Activated naive CD4-positive, alpha-beta T cell treated with Interleukin-2 at 50 U/mL for 16 hours (primary cell): ENCODE measurements at places on chromosomes 11 and 22.

GRCh38 chr11:122071709-122072202, 44.3 kb downstream of the BLID start:
- no peak for DNase-seq

- no peak for DNase-seq
Measured at GRCh38 chr11:79747406-79747805, 306.6 kb upstream of the TENM4 start.

- no peak for DNase-seq
Measured at GRCh38 chr22:49354516-49355210, 473.0 kb downstream of the BRD1 start.

- DNase-seq: no peak
Measured at GRCh38 chr11:12526789-12527188, 147.4 kb upstream of the TEAD1 start.

DNA sequence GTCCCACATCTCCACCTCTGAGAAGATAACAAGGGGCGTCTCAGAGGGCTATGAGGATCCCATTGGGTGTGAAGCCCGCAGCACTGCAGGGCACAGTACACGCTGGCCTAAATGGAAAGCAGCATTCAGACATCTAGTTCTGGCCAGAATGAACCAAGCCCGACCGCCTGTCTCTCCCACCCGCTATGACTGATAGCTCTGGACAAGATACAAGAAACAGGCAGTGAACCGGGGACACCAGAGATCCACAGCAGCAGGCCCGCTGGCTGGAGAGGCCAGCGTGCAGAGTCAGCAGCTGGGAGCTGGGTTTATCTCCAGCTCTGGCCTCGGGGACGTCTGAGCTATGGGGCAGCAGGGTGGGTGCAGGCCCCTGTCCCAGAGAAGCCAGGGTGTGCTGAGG, 9.6 kb downstream of the CERK start:
- no peak for DNase-seq

GRCh38 chr22:27564806-27565205, 236.8 kb downstream of the MN1 start:
- DNase-seq: no peak

DNA sequence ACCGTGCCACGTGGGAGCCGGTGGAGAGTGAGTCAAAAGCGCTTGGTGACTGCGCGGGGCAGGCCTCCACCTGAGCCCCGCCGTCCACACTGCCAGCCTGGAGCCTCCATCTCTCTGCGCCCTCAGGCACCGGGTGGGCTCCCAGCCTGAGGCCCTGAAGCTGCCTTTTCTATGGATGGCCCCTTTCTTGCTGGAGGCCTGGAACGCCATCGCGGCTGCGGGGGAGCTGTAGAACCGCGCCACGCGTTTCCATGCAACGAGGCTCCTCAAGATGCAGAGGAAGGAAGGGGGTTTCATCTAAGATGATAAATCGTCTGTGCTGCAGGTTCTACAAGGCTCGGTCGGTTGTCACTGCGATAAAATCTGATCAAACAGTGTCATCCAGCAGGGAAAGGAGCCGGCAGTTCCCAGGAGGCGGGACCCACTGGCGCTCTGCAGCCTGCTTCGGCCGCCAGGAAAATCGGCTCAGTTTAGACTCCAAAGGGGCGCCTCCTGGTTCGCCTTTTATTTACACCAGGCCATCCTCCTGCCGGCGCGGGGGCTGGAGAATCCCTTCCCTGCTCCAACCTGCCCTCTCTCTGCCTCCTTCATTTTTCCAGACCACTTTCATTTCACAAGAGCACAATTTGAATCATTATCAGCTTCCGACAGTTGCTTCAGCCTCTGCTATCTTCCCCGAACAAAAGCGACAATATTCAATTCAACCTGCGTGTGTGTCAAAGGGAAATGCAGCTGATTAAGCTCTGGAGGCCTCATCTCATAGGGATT, 624.4 kb downstream of the BRD1 start:
- DNase-seq: no peak

- peak; percentile 84 for DNase-seq
Measured at GRCh38 chr11:110349138-110349996, 53.0 kb upstream of the RDX start.

DNA sequence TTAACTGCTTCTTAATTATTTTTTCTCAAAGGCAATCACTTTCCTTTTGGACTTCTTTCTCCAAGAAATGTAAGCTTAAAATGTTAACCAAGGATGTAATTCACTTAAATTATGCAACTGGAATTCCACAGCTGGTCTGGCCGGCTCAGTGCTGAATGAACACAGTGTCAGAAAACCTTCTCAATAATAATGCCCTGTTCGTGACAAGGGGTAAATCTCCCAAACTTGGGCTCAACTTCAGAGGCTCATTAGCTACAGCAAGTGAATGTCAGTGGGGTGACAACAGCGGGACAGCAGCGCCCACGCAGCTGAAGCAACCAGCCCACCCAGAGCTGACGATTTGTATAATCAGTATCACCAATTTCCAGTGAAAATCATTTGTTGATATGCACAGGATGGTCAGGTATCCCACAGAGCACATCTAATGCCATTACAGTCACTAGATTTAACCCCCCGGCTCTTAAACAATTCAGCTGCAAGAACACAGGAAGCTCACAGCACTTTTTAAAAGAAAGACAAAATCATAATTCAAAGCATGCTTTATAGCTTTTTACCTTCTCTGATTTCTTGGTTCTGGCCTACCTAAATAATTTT, 704.8 kb downstream of the DLG2 start:
- DNase-seq: no peak

GRCh38 chr11:9090488-9091043, 833 bp downstream of the SCUBE2 start:
- DNase-seq: no peak

DNA sequence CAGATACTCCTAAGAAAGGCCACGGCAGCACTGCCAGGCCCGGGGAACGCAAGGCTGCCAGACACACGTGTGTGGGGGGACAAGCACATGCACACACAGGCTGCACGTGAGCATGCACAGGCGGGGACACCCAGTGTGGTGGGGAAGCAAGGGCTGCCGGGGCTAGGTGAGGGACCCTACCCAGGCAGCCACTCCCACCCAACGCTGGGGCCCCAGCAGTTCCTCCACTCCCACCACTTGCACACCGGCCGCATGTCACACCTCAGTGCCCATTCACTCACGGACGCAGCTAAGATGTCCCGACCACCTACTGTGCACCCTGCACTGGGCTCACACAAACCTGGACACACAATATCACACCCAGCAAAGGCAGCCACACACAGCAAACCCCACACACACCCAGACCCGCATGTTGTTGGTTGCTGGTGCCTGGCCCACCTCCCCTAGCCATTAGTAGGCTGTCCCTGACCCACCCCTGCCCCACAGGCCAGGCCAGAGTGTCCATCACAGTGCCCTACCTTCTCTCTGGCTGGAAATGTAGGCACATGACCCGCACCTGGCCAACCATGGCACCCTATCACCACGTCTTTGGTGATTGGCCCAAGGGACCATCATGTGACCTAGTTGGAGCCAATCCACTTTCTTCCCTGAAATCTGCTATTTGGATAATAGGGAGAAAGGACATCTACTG, 8.8 kb downstream of the SSTR3 start:
- DNase-seq: no peak

- no peak for DNase-seq
Measured at GRCh38 chr11:58254936-58255335, 13.1 kb downstream of the OR10W1 start.

DNA sequence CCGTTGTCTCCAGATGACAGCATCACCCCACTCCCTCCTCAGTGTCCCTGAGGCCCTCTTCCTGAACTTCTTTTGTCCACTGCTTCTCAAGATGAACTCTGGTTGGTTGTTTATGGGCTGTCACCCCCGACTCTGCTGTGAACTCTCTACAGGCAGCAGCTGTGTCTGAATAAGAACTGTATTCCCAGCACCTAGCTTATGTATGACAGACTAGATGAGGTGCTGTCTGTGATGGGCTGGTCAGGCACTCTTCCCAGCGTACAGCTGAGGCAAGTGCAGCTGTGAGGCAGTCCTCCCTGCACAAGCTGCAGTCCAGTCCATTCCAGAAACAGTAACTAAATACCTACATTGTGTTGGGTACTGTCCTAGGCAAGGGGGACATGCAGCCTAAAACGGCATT, 111.4 kb upstream of the PITPNB start:
- no peak for DNase-seq

DNA sequence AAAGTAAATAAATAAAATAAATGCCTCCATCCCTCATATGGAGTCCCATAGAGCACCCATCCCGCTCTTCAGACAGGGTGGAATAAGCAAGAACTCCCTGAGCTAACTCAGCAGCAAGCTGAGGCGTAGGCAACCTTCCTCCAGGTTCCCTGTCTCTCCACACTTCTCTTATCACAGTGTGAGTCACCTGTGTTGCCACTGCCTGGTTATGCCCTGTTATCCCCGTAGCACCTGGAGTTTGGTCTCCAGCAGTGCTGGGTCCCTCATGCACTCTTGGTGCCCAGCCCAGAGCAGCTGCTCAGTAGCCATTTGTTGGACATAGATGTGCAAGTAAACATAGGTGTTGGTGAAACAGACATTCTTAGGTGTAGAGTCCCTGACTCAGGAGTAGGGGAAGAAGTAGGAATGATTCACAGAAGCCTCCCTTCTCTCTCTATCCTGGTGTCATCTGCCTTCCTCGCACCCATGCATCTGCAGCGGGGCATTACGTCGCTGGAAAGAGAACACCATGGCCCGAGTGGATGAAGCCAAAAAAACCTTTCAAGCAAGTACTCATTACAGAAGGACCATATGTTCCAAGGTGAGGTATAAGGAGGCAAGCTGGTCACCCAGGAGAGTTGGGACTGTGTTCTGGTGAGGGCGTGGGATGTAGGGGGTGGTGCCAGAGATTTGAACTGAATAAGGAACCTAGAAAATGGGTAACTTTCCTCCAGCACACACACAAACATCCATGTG, 56.0 kb downstream of the PISD start:
- no peak for DNase-seq

DNA sequence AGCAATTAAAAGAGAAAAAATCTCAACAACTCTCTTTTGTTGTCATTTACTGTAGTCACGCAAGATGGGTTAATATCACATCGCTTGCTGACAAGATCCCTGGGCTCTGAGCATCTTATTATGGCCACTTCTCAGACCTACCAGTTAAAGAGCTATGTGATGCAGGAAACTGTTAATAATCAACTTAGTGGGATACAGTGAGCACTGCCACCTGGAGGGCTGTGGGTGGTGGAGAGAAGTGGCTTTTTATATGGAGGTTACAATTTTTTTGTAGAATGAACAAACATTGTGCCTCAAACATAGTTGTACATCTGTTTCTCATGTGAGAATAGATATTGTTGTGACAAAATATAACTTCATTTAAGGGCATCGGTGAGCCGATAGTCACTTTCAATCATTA, 181.0 kb downstream of the TENM4 start:
- no peak for DNase-seq

DNA sequence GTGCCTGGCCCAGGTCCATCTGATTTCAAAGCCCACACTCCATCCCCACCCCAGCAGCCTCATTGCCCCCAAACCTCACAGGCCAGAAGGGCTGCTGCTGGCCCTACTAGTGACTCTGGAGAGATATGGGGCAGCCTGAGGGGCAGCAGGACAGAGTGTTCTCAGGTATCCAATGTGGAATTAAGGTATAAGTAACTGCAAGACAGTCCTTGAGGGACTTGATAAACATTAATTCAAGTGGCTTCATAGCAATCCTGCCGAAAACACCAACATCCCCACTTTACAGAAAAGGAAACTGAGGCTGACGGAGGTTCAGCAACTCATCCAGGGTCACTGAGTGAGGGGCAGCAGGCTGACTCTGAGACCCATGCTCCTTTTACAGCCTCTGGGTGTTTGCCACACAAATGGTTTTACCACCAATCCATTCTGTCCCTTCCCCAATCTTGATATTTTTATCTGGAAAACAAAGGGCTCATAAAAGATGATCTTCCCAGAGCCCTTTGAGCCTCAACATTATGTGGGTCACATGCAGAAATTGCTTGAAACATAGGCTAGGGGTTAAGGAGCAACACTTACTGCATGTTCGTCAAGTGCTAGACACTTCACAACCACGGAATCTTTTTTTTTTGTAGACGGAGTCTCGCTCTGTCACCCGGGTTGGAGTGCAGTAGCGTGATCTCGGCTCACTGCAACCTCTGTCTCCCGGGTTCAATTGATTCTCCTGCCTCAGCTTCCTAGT, 2.3 kb downstream of the NIPSNAP1 start:
- no peak for DNase-seq

GRCh38 chr22:48706934-48707762, 1120.5 kb downstream of the BRD1 start:
- DNase-seq: no peak

- no peak for DNase-seq
Measured at GRCh38 chr11:100923555-100923954, 206.1 kb downstream of the PGR start.

- DNase-seq: no peak
Measured at GRCh38 chr11:15901054-15901453, 455.3 kb downstream of the SOX6 start.

GRCh38 chr11:86706338-86707131, 34.1 kb upstream of the ME3 start:
- no peak for DNase-seq

GRCh38 chr11:43172477-43172876, 139.3 kb upstream of the API5 start:
- no peak for DNase-seq

- no peak for DNase-seq
Measured at GRCh38 chr11:65308281-65308891, 6.3 kb upstream of the CDC42EP2 start.

DNA sequence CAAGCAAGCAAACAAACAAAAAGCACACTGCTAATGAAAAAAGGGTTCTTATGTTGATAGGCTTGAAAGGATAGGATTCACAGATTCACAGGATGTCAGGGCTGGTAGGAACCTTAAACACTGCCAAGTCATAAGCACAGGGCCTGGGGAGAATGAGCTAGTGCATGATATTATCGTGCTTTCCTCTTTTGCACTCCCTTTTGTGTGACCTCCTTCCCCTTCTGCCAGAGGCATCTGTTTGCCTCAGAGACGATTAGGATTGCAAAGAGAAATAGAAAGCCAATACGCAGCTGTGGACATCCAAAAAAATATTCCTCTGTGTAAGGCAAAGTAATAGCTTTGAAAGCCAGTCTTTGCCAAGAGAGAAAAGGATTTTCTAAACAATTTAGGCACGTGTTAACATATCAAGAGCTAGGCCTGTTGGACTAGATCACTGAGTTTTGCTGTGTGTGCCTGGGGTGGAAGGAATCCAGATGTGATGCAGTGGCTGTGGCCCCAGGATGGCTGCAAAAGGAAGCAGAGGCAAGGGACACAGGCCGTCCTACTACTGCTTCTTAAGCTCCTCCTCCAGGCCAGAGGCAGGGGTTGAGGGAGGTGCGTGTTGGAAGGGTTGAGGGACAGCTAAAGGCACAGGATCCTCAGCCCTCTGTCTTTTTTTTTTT, 30.6 kb downstream of the MCHR1 start:
- DNase-seq: no peak

DNA sequence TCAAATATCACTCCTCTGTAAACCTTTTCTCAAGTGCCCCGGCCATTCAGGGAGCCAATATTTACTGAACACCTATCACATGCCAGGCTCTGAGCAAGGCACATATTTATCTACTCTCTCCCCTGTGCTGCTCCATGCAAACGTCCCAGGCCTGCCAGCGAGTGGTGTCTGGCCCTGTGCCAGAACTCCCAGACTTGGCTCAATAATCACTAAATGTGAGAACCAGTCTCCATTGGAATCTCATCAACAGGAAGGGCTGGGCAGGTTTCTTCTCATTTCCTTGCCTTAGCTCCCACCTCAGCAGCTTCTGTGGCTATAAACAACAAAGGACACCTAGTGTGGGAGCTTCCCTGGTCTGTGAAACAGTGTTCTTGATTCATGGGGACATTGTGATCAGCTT, 21.7 kb downstream of the RASSF10 start:
- no peak for DNase-seq
